ENCODE measurements at places on chromosomes 7 and 10.

- no peak for DNase-seq
These were observed 280.0 kb downstream of the REEP3 start for GRCh38 chr10:63801166-63801565.

- no peak for DNase-seq
These were observed 524.8 kb upstream of the SORCS1 start for GRCh38 chr10:107689323-107689722.

DNA sequence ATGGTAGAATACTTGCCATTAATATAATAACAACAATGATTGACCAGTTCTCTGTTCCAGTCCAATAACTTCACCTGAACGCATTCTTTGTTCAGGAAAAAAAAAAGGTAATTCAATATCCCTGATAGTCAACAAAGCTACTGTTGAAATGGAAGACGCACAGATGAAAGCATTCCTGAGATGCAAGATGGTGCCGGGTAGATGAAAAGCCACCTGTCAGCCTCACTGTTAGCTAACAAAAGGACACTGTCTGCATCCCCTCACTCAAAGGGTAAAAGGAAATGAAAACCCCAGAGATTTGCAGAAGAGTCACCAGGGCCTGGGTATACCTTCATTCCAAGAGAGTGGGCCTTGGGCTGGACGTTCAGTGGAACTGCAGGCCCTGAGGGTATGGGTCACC is 357.4 kb downstream of the PLXNA4 start:
- DNase-seq, result no peak

GRCh38 chr10:33858326-33858725 is 523.9 kb upstream of the NRP1 start:
- no peak for DNase-seq

DNA sequence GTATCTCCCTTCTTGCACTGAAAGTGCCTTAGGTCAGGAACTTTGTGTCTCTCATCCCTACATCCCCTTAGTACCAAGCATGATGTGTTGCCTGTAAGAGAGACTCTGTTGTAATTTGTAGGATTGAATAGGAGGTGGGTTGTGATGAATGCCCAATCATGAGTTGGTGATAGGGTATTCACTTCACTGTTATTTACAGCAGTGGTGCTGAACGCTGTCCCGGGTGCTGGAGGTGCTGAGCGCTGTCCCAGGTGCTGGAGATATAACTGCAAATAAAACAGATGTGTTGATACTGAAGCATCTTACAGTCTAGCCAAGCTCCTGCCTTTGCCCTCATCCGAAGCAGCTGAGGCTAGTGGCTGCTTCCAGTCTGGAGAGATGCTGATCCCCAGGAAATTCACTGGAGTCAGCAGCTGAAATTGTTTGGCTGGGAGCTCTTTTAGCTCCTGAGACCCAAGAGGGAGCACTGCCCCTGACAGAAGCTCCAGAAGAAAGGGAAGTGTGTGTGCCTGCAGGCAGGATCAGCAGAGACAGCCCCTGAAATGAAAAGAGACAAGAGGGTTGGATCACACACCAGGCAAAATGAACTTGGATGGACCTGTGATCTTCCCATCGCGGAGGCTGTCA is 183.4 kb downstream of the SORCS3 start:
- no peak for DNase-seq

DNA sequence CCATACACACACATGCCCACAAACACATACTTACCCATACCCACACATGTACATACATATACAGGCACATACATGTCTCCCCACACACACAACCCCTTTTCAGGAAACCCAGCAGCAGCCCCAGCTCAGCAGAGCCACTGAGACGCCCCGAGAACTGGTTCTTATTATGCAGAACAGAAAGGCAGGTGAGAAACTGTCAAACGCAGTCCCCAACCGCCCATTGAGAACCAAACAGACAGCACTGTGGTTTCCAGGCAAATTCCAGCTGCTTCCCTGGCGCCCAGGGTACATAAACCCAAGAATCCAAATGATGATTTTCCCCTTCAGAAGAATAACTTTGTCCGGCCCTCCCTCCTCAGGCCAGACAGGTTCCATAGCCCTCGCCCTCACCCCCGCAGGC is 366.6 kb upstream of the ZMIZ1 start:
- DNase-seq, result no peak

GRCh38 chr7:24830440-24831050 is 73.3 kb upstream of the GSDME start:
- DNase-seq, result no peak

DNA sequence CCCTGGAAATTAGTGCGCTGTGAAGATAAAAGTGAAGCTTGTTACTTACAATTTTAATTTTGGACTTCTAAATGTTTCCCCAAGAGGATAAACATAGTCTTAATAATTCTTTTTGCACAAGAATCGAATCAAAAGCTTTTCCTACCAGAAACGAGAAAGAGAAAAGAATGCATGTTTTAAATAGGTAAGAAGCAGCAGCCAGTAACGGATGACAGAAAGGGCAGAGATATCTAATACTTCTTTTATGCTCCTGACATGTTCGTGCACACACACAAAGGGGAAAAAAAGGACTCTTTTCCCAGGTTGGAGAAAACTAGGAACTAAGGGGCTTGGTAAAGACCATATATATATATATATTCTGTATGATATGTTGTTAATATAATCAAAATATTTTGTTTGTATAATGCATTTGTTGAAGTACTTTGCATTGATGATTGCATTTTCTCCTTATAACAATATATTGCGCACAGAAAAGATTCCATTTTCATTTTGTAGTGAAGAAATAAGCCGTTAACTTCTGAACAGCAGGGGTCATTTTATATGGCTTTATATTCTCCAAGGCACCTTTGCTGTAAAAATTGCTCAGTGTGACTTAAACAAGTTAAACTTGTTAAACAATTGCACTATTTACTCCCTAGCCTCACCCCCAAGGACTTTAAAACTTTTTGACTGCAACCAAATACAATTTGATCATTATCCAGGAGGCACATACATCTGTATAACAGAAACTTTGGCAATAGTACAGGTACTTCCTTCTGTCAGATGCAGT is 2.2 kb downstream of the PRKAR2B start:
- no peak for DNase-seq

- no peak for DNase-seq
These were observed 322.1 kb upstream of the AUTS2 start for GRCh38 chr7:69276011-69276729.

DNA sequence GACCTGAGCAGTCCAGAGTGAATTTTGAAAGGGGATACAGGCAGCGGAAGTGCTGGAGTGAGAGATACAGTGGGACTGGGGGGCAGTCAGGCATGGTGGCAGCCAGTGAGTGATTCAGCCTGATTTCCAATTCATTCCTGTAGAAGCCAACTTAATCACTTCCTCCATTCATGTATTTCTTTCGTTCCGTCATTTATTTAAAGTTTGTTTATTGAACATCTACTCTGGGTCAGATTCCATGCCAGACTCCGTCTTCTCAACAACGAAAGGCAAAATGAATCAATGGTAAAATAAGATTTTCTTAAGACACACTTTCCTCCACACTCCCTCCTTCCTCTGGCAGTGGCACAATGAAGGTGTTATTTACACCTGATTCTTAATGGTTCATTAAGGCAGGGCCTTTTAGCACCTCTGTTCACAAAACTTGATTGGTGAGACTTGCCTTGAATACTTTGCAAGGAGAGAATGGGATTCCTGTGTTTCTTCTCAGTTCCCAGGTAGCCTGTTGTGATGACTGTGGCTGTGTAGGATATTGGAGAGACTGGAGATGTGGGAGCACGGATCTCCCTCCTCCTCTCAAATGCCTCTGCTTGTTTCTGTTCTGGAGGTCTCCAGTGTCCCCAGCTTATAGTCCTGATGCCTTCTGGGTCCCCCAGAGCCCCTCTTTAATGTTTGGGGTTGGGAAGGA is 27.9 kb downstream of the ADCYAP1R1 start:
- DNase-seq, result no peak

- peak; percentile 44 for DNase-seq
These were observed 18.8 kb downstream of the BMPR1A start for GRCh38 chr10:86775056-86775869.

DNA sequence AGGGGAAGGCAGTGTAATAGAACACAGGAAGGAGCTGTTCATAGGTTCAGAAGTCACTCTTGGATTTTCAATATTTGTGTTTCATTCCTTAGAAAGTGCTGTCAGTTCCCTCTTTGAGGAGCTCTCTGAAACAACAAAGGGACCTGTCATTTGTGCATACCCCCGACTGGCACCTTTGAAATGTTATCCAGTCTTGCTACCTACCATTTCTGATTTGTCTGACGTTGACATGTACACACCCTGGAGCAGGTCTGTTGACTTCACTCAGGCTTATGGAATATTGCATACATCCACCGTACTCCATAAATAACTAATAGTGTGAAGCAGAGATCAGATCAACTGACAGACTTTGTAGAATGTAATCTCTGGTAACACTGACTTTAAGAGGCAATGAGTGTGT is 189.8 kb downstream of the DPP6 start:
- no peak for DNase-seq

DNA sequence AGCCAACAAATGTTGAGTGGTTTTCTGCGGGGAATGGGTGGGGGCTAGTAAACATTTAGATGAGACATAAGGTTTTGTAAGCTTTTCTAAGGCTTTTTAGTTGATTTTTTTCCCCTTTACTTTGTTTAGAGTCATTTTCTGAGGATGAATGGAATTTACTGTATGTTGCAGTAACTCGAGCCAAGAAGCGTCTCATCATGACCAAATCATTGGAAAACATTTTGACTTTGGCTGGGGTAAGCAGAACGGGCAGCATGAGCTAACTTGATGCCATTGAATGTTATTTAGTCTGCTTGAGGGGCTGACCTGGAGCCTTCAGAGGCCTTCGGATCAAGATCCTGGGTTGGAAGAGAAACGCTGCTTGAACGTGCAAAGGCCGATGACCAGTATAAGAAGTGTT is 37.3 kb downstream of the FBH1 start:
- no peak for DNase-seq

DNA sequence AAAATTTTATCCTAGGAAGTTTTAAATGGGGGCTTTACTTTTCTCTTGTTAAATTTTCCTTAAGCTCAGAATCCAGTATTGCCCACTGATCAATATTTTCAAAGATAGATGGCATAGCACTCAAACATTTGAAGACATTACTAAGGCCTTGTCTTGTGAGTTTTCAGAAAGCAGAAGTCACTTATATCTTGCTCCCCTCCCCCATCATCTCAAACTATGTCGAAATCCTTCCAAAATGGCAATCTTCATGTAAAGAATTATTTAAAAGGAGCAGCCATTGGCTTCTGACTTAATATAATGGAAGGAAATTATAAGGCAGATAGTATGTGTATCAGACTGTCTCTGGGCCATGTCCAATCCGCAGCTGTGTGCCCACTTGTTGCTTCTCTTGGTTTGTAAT is 553.5 kb upstream of the C7orf33 start:
- no peak for DNase-seq

DNA sequence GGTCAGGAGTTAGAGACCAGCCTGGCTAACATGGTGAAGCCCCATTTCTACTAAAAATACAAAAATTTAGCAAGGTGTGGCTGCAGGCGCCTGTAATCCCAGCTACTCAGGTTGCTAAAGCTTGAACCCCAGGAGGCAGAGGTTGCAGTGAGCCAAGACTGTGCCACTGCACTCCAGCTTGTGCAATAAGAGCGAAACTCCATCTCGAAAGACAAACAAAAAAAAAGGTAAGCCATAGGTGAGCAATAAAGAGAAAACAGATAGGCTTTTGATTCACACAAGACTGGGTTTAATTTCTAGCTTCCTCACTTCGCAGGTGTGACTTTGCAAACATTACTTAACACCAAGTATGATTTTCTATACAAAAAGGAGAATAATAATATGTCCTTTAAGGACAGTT is 72.3 kb upstream of the ACBD5 start:
- no peak for DNase-seq

- DNase-seq, result no peak
These were observed 22.3 kb downstream of the CALML5 start for GRCh38 chr10:5476918-5477525.

- DNase-seq, result no peak
These were observed 98.8 kb downstream of the VIPR2 start for GRCh38 chr7:159045839-159046238.

DNA sequence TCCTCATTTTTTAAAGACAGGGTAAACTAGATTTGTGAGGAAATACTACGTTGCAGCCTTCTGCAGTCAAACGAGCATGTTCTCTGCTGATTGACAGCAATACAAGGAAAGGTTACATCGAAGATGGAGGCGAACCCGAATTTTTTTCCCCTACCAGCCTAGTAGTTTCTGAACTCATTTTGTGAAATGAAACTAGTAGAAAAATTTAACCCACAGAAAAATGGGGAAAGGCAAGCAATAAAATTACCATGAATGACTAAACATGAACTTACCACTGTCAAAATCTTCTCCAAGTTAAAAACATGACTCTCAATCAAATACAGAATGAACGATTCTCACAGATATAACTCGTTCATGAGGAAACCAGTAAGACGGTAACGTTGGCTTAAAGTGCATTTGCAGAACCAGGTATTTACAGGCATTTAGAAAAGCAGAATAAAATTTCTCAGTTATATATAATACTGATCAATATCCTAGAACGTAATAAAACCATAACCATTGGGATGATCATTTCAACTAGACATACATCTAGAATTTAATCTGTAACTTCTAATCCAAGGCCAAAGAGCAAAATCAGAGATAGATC is 73.9 kb downstream of the CELF2 start:
- no peak for DNase-seq

- no peak for DNase-seq
These were observed 216.2 kb downstream of the KIAA1217 start for GRCh38 chr10:24425151-24425550.

DNA sequence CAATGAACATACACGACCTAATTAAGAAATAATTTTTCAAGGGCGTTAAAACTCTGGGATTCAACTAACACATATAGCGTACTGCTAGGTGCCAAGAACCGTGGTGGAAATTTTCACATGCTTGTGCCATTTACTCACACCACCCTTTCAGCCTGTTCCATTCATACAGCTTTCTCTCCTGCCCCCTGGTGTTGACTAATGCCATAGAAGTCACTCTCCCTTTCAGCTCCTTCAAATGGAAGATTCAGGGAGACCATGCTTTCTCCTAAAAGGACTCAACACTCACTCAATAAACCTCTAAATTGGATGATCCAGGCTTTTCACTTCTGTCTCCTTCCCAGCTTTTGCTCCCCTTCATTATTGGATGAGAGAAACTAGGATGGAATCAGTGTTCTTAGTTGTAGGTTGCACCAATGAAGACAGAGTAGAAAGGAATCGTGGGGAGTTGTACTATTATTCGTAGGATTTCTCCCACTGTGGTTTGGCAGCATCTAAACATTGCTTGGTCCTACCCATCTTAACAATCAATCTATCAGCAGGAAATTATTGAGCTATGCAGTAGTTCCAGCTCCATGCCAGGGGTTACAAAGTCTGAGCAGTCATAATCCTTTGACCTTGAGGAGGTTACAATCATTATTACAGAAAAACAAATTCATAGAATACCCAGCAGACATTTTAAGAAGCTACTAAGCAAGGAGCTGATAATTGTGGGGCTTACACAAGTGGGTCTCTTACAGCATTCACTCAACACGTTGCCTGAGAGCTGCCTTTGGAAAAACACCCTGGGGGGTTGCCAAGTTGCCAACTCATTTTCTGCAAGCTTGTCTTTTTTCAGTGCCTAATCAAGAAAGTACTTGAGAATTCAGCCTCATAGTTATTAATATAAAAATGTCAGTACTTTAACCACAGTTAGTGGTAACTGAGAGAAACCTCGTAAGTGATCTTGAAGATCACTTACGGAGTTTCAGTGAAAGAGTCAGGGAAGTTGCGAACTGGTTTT is 2.8 kb upstream of the PPP1R3C start:
- DNase-seq, result peak; percentile 73

- DNase-seq, result no peak
These were observed 33.6 kb downstream of the DNMBP start for GRCh38 chr10:99975942-99976809.
